NCI-H1694 (cell line): ENCODE measurements at places on chromosomes 4 and X.
A peak's percentile ranks its signal among the peaks of the same experiment; 100 is the strongest.

GRCh38 chr4:33349376-33349775 is 2629.2 kb downstream of the PCDH7 start:
- peak; percentile 92 for DNase-seq

- DNase-seq, result no peak
These were observed 39.5 kb downstream of the AMOT start for GRCh38 chrX:112800971-112801775.

GRCh38 chrX:34658326-34658725 is 1.2 kb upstream of the TMEM47 start:
- DNase-seq, result no peak

DNA sequence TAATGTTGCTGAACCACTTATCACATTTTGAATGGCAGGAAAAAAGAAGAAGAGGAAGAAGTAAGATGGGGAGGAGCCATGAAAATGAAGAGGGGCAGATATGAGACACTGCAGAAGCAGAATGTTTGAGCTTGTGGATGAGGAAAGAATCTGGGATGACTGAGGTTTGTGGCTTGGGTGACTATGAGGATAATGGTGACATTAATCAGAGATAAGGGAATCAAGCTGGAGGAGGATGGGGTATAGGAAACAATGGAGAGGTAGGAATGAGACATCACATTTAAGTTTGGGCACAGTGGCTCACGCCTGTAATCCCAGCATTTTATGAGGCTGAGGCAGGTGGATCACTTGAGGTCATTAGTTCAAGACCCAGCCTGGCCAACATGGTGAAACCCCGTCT is 19.1 kb upstream of the PHF8 start:
- no peak for DNase-seq

DNA sequence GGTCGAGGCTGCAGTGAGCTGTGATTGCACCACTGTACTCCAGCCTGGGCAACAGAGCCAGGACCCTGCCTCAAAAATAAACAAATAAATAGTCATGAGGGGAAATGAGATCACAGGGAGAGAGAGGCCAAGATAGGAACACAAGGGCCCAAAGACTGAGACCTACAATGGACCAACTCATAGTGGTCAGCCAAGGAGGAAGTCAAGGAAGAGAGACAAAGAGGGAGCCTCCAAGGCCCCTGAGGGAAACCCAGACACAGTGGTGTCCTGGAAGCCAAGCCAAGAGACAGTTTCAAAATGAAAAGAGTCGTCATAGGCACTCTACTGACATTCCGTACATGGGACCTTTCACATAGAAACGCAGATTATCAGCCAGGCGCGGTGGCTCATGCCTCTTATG is 153.3 kb downstream of the BCOR start:
- DNase-seq, result no peak

- DNase-seq, result peak; percentile 34
These were observed 108.7 kb upstream of the LIMCH1 start for GRCh38 chr4:41429280-41429669.

DNA sequence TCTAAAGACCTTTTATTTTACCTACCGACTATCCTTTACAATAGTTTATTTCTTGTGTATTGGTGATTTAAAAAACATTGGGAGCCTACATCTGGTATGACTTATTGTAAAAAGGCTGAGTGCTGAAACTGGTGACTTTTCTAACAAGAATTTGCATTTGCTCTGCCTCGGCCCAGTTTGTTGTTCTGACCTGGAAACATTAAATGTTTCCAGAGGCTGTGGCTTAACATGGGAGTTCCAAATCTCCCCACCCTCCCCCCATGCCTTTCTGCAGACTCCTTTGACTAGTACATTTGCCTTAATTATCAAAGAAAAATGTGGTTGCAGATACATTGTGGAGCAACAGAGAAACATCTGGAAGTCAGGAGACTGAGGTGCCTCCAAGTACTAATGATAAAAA is 39.8 kb downstream of the SPCS3 start:
- DNase-seq, result no peak
